Sciatic nerve (tissue), 2 donors: ENCODE measurements at places on chromosomes 3 and 15.

- DNase-seq, result no peak
Measured at GRCh38 chr3:114606336-114606735, 312.5 kb downstream of the TIGIT start.

- no peak for DNase-seq
Measured at GRCh38 chr3:115947325-115947724, 324.0 kb downstream of the GAP43 start.

DNA sequence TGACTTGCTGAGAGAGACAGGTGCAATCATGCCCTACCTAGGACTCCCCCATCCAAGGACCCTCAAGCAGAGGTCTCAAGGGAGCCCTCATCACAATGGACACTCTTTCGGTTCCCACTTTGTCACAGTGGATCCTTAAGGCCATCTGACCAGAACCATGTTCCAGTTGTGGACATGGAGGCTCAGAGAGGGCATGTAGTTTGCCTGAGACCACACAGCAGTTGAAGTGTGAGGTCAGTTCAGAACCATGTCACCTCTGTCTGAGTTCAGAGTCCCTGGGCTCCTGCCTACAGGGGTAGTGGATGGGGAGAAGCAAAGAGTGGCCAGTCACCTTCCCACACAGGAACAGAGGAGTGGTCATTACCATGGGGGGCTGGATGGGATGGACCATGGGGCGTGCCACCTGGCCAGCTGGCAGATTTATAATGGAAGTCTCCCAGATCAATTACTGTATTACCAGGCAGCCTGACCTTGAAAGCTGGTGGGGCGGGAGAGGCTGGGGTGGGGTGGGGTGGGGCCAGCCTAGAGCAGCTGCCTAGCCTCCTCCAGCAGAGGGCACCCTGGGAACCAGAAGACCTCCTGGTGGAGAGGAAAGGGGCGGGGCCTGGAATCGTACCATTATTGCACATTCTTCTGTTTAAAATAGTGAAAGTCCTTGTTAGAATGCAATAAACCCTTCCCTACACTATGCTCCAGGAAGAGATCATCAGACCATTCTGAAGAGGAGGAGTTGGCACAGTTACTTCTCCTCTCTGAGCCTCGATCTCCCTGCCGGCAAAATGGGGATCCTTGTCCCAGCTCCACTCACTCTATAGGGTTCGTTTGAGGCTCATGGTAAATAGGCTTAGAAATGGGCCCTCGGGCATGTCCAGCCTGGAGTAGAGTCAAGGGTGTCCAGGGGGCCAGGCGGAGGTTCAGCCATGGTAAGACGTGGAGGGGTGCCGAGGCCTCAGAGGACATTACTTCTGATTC, 26.9 kb upstream of the LINGO1 start:
- peak; percentile 70 for DNase-seq

GRCh38 chr15:36886701-36887100, 213.6 kb downstream of the MEIS2 start:
- DNase-seq, result no peak

DNA sequence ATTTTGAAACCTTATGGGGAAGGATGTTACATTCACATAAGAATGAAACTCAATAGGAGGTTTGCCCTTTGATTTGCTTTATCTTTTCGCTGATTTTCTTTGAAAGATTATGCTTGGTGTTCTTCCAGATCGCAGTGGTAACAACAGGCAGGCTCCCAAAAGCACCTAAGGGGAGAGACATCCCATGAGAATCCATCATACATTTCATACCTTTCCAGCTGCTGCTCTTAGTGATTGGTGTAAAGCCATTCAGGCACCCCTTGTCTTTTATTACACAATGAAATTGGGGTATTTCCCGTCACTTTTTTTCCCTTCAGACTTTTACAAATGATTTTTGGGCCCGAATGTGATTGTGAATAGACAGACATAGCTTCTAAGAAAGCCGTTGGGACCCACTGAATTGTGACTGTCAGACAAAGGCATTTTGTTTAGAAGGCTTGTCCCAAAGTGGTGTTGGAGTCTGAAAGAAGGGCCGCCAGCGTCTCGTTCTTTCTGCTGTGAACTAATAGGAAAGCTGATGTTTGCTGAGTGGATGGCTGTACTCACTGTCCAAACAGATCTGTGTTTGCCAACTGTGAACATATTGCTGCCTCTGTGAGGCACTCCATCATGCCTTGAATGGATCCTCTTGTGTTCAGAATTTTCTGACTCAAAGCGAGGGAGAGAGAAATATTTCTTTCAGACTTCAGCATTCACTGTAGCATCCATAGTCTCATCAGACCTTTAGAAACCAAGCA, 164.3 kb downstream of the FNDC3B start:
- DNase-seq, result no peak

DNA sequence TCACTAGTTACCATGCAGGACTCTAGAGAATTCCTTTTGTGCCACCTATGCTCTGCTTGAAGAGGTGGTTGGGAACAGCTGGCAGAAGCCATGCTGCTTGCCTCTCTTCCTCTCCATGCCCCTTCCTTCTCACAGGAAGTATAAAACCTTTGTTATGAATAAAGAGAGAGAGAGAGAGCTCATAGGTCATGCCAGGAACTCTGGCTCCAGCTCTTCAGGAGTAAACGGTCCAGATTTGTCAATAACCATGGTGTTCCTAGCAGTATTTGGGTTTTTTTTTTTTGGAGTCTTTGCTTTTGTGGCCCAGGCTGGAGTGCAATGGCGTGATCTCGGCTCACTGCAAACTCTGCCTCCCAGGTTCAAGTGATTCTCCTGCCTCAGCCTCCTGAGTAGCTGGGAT, 97.7 kb upstream of the SLC4A7 start:
- no peak for DNase-seq

GRCh38 chr3:195825191-195825588, 13.5 kb upstream of the MUC4 start:
- DNase-seq, result no peak

GRCh38 chr15:42461261-42461660, 29.7 kb downstream of the ZNF106 start:
- no peak for DNase-seq

DNA sequence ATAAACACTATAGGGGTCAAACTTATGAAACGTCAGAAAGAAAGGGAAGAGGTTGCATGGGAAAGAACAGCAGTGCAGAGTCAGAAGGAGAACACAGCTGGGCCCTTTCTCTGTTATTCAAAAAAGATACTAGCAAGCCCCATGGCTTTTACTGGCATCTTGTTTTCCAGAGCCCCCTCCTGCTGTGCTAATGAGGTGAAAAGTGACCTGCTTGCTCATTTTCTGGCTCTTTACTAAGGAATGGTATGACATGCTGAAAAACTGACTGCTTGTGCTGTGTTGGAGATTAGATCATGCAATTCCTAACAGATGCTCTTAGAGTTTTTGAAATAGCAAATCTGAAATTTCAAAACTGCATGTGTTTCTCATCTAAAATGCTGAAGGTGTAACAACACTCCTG, 541.6 kb upstream of the ALCAM start:
- no peak for DNase-seq

- DNase-seq, result no peak
Measured at GRCh38 chr3:123561188-123561587, 23.7 kb downstream of the HACD2 start.

- no peak for DNase-seq
Measured at GRCh38 chr3:104909198-104909597, 457.5 kb upstream of the ALCAM start.
